ENCODE measurements at places on chromosomes 11 and 22.

- no peak for DNase-seq
Measured at GRCh38 chr11:44628730-44629700, 63.6 kb downstream of the CD82 start.

GRCh38 chr11:116960930-116961329 is 123.5 kb upstream of the APOA1 start:
- DNase-seq = no peak

DNA sequence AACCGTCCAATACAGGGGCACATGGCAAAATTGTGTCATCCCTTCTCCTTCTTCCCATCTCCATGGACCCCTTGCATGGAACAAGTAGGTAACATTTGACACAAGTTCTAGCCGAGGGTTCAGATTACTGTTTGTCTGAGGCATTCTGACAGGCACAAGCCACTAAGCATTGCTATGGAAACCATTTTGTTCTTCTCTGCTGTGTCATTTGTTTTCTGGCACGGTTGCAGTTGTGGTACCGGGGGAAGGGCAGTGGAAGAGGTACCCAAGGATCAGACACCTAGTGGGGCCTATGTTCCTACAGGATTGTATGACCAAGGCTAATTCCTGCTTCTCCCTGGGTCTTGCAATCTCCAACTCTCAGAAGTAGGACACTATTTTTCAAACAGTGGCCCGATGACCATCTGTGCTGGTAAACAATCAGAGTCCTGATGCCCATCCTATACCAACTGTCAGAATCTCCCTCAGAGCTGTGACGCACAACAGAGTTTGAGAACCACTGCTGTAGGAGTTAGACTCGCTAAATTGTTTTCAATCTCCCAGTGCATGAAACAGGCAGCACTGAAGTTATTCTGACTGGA is 69.3 kb downstream of the KCNC1 start:
- no peak for DNase-seq

DNA sequence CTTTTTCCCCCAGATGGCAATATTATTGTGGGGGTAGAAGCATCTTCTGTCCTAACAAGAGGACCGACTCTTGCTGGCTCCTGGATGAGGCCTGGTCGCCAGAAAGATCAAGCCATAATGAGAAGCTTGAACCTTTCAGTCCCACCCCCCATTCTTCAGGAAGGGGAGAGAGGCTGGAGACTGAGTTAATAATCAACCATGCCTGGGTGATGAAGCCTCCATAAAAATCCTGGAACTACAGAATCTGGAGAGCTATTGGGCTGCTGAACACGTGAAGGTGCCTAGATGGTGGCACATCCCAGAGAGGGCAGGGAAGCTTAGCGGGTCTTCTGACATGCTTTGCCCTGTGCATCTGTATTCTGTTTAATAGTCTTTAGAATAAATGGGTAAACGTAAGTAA is 16.3 kb downstream of the AP5B1 start:
- no peak for DNase-seq

- DNase-seq = no peak
Measured at GRCh38 chr11:117743121-117743815, 53.7 kb downstream of the DSCAML1 start.

GRCh38 chr11:72578991-72579815 is 95.0 kb downstream of the PDE2A start:
- DNase-seq = no peak

DNA sequence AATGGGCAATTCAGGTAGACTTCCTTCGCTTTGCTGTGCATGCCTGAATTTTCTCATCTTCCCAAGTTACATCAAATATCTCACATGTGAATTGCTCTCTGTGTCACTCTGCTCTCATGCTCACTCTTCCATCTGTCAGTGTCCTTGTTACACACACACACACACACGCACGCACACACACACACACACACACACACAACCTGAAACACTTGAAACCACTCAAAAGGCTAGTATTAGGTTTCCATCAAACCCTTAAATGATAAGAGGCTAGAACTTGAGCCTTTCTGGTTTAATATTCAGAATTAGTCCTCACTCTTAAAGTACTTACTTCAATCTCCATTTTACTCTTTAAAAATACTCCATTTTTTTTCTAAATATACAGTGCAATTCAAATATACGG is 282.4 kb downstream of the C11orf87 start:
- DNase-seq = no peak

All from erythroblast (primary cell).